ENCODE measurements at places on chromosomes 4 and X. TPM values are rescaled to one million over a fixed set of nuclear protein-coding genes. Genes with fewer than 3 reads are reported as not detected.

The CENPVL2 gene
- polyA plus RNA-seq: not detected

GRCh38 chr4:4752576-4753401 lies 106.7 kb upstream of the MSX1 start:
- DNase-seq: no peak

- DNase-seq: no peak
These were observed 62.4 kb downstream of the TRMT44 start for GRCh38 chr4:8502836-8503585.

The PITX2 gene
- 0.05 TPM for polyA plus RNA-seq

The UGT2A1 gene
- not detected for polyA plus RNA-seq

DNA sequence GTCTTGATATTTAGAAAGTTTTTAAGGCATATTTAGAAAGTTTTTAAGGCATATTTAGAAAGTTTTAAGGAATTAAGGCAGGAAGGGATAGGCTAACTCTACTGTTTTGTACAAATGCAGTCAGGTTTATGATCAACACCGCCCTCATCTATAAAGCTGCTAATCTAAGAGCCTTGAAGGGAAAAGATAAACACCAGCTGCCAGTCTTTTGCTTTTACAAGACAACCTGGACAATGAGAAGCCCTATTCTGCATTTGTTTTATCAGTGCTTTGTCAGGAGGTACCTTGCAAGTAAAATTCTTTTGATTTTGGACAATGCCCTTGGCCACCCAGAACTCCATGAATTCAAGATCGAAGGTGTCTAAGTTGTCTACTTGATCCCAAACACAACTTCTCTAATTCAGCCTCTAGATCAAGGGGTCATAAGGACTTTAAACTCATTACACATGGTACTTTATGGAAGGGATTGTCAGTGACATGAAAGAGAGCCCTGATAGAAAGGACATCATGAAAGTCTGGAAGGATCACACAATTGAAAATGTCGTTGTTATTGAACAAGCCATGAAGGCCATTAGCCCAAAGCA lies 39.8 kb downstream of the IL15 start:
- DNase-seq: no peak

GRCh38 chr4:48262926-48263325 lies 6.7 kb downstream of the TEC start:
- DNase-seq: no peak

- no peak for DNase-seq
These were observed 75.4 kb downstream of the MBNL3 start for GRCh38 chrX:132413459-132413858.

The USP17L22 gene
- polyA plus RNA-seq: not detected

The ETNPPL gene
- polyA plus RNA-seq: not detected

GRCh38 chr4:102988429-102989020 lies 31.0 kb downstream of the SLC9B1 start:
- no peak for DNase-seq

- no peak for DNase-seq
These were observed 1.1 kb downstream of the ARHGAP36 start for GRCh38 chrX:131059246-131059645.

DNA sequence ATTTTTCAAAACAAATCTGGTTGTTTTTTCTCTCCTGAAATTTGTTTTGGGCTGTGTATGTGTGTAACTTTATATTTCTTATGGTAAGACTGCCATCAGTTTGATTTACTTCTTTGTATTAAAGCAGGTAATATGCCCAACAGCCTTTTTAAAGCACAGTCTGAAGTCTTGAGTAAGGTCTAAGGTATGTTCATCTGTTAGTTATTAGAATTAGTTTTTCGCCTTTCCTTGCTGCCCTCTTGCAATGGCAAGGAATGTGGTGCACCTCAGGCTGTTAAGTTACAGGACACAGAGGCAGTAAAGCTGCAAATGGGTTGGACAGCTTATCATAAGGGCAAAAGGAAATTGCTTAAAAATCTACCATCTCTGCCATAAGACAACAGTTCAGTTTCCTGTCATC lies 71.8 kb downstream of the METTL14 start:
- DNase-seq: no peak

DNA sequence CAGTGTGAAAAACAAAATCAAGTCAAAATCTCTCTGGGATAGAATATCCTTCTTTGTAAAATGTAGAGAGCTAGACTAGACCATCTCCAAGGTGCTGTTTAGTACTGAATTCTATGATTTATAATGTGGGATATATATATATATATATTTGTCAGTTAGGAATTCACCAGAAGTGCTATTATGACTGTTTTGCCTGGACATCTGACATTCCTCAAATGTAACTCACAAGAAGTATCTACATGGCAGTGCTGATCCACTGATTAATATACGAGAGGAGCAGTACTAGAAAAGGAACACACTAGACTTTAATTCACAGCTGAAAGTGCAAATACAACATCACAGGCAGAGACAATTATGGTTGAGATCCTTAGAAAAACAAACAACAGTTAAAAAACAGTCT lies 208.9 kb downstream of the GBA3 start:
- DNase-seq: no peak

The TCP11X2 gene
- not detected for polyA plus RNA-seq

- no peak for DNase-seq
These were observed 66.3 kb upstream of the ADGRG2 start for GRCh38 chrX:19188566-19188965.

GRCh38 chr4:40216622-40217366 lies 20.0 kb downstream of the RHOH start:
- no peak for DNase-seq

- DNase-seq: no peak
These were observed 36.7 kb upstream of the STS start for GRCh38 chrX:7110821-7111276.

DNA sequence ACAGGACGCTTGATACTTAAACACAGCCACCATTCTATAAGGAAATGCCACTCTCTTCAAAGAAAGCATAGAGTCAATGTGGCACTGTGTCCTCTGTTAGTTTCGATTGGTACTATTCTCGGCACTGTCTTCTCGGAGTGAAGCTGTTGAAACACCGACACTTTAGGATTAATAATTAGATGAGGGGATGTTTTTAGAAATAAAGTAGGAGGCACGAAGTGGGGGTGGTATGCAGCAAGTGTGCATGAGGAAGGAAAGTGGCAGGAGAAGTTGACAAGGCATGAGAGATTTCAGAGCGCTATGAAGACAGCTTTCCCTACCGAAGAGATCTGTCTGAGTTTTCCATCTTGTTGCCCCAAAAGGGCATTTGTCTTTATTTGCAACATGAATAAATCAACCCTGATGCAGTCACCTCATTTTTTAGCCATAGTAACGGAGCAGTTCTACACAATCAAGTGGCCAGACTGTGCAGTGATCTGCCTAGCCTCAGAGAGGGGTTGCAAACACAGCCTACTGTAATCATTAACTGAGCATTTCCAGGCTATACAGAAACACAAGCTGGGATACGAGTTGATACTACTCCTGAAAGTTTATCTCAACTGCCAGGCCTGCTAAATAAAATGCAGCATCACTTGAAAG lies 8.3 kb downstream of the GPRIN3 start:
- no peak for DNase-seq

DNA sequence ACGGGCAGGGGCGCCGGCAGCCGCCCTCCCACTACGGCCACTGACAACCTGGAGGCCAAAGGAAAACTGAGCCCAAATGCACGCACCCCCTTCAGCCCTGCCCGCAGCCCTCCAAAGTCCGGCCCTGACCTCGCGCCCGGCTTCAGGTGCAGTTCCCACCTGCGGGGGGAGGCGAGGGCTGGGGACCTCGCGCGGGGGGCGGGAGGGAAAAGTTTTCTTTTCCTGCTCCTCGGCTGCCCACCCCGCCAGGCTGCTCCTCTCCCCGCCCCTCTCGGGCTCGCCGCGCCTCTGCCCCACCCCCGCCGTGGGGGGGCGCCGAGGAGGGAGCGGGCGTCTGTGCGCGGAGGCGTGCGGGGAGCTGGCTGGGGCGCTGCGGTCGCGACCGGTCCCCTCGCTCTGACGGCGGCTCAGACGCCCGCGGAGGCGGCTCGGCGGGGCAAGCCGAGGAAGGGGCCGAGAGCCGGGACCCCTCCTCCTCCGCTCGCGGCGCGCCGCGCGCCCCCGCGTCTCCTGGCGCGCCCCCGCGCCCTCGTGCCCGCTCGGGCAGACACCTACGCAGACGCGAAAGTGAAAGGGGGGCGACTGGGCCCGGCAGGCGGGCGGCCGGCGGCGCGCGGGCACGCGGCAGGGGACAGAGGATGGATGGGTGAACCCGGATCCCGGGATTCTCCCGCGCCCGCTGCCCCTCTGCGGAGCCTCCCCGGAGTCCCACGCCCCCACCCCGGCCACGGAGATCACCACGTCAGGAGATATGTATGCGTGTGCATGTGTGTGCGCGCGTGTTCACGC lies 3.1 kb upstream of the NR3C2 start:
- DNase-seq: no peak

The RAB41 gene
- polyA plus RNA-seq: not detected

DNA sequence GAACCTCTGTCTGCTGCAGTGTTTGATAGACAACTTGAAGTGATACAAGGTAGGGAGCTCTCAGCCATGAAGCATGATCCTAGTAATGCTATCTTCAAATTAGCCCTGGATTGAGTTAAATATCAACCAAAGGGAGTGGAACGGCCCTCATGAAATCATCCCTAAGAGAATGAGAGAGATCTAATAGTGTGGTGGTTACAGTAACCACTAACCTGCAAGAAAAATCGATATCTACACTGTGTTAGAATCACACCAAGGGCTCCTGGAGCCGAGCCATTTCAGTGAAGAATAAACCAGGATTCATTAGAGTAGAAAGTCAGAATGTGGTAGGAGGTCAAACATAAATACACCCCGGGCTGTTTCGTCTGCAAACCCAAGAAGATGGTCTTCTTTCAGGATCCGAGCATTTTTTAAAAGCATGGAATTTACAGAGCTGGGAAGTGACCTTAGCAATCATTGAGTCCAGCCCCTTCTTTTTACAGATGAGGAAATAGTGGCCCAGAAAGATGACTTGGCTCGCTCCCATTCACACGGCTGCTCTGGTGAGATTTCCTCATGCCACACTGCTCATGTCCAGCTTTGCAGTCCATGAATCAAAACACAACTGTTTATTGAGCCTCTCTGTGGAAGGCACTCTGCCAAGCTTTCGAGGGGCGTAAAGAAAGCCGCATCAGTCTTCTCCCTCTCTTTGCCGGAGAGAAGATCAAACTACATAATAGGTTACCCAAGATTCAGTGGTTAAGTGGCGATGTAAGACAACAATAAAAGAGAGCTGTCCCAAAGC lies 5.5 kb upstream of the DCTD start:
- DNase-seq: no peak

The ANKRD50 gene
- 21.2 TPM for polyA plus RNA-seq

DNA sequence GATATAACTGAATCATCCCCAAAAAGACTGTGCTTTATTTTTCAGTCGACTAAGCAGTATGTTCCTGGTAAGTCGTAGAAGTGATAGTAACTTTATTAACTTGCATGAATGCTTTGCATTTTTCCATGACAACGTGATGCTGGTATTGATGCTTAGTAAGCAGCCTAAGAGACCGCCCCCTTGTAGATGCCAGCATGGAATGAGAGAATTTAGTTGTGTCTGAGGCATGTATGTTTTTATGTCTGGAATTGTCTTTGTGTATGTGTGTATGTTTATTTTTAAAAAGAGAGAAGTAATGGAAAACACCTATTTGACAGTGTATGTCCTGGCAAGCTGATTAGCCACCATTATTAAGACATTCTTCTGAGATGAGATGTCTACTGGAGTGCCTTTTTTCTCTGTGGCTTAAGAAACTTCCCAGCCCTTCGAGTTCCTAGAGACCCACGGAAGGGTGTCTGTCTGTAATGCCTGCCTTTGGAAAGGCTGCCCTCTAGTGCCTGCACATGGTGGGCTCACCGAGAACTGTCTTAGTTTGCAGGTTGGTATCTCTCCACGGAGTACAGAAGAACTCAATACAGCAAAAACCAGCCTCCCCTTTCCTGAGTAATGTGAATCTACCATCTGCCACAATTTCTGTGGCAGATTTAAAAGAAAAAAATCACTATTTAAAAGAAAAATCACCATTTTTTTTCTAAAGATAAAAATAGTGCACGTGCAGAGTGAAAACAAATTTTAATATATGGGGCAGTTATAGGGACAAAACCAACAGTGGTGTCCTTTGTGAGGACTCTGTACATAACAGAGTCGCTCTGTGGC lies 85.9 kb downstream of the AASDH start:
- DNase-seq: peak; percentile 68

The TRMT2B gene
- polyA plus RNA-seq: 14.2 TPM

DNA sequence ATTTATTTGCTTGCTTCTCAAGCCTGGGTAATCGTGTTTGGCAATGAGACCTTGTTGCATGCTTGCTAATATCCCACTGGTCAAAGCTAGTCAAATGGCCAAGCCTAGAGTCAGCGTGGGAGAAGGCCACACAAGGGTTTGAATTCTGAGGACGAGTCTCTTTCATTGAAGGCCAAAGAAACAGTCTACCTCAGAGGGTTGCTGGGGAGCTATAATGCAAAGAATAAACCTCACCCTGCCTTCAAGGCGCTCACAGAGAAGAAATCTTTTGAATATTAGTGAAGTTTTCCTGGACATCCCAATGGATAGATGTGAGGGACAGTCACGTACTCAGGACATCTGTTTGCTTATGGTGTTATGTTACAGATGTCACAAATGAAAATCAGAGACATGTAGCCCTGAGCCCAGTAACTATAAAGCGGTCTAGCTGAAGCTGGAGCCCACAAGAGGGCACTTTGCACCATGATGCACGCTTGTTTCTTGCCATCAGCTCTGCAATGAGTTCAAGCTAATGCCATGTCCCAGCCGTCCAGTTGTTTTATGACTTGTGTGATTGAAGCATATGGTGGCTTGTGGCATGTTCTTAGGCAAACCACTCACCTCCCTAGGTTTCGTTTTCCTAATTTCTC lies 1.1 kb upstream of the TLR3 start:
- DNase-seq: no peak

DNA sequence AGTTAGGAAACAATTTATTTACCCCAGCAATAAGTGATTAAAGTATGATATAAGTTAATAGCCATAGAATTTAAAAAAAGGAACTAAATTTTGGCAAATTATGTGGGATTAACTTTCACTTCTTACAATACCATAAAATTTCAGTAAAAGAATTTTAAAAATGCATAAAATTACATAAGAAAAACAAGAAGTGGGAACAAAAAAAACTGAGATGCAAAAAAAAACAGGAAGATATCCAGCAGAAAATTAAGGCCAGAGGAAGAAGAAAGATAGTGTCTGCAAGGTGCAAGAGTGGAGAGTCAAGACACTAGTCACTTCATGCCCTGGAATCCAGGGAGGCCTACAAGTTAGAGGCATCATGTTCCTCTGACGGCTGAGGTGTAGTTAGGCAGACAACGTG lies 184.2 kb downstream of the GASK1B start:
- DNase-seq: no peak

The P2RY10 gene
- polyA plus RNA-seq: not detected

The PTCHD1 gene
- not detected for polyA plus RNA-seq

DNA sequence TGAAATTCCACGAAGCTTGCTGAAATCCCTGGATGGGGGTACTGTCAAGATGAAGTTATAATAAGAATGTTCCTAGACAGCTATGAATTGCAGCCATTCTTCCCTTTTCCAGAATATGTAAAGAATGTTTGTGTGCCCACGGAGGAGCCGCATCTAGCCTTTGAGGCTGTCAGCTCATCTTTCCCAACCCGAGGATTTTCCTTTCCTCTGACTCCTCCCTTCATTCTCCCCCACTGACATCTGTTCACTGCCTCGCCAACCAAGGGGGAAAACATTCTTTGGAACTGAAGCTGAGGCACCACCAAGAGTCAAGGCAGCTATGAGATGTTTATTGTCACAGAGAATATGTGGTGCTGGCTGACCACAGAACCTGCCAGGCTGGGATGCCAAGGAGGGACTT lies 8.8 kb downstream of the NHSL2 start:
- no peak for DNase-seq

The CASP6 gene
- 38.9 TPM for polyA plus RNA-seq

The TMPRSS11B gene
- polyA plus RNA-seq: not detected

GRCh38 chrX:136794080-136794479 lies 13.3 kb upstream of the ARHGEF6 start:
- no peak for DNase-seq
